ENCODE measurements at places on chromosomes 4 and X.
A peak's percentile ranks its signal among the peaks of the same experiment; 100 is the strongest.

DNA sequence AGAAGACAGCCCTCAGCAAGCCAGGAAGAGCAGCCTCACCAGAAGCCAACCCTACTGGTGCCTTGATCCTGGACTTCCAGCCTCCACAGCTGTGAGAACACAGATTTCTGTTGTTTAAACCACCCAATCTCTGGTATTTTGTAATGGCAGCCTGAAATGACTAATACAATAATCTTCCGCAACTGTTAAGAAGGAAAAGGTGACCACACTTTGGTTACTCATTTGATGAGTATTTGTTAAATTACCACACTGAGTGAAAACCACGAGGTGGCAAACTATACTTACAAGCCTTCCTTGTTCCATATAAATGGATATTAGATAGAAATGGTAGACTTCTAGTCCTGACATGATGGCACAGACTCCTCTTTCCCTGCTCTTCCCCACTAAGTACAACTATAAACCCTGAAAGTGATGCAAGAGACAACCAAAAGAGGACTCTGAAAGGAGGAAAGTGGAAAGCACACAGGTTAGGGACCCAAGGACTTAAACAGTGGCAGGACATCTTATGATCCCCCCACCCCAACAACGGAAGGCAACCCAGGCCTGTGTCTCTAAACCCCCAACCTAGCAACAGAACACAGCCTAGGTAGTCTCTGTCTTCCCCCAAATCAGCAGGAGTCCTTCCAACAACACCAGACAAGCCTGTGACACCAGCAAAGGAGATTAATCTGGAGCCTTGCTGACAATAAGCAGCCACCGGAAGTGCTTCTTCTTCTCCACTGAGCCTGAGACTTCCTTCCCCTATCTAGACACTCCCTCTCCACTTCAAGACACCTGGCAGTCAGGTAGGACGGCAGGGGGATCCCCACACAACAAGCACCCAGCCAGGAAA lies 12.3 kb downstream of the ZNF182 start:
- DNase-seq = peak; percentile 65

- peak; percentile 62 for DNase-seq
These were observed 32.7 kb downstream of the TMSB4X start for GRCh38 chrX:13007519-13008188.

DNA sequence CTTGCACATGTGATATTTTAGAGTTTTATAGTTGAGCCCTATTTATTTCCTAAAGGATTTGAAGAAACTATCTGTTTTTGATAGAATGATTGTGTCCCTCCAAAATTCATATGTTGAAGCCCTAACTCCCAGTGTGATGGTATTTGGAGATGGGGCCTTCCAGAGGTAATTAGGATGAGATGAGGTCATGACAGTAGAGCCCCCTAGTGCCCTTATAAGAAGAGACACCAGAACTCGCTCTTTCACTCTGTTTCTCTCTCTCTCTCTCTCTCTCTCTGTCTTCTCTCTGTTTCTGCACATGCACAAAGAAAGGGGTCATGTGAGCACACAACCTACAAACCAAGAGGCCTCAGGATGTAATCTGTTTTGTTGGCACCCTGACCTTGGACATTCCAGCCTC lies 921.9 kb upstream of the DIAPH2 start:
- no peak for DNase-seq

DNA sequence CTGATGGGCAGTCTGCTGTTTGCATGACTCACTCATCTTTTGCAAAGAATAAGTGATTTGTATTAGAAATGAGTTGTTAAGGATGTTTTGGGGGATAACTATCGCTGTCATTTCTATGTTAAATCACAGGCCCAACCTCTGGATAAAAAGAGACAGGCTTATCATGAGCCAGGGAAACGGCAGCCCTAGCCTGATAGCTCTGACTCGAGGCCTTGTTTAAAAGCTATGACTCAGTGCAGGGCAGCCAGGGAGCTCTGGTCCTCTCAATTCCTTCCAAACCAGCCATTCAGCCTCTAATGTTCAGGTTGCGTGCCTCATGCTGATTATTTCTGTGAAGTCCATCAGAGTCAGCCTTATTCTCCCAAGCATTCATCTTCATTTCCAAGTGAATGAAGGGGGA lies 305.9 kb upstream of the HAND2 start:
- peak; percentile 57 for DNase-seq

- no peak for DNase-seq
These were observed 209.7 kb upstream of the NPY2R start for GRCh38 chr4:154998773-154999172.

DNA sequence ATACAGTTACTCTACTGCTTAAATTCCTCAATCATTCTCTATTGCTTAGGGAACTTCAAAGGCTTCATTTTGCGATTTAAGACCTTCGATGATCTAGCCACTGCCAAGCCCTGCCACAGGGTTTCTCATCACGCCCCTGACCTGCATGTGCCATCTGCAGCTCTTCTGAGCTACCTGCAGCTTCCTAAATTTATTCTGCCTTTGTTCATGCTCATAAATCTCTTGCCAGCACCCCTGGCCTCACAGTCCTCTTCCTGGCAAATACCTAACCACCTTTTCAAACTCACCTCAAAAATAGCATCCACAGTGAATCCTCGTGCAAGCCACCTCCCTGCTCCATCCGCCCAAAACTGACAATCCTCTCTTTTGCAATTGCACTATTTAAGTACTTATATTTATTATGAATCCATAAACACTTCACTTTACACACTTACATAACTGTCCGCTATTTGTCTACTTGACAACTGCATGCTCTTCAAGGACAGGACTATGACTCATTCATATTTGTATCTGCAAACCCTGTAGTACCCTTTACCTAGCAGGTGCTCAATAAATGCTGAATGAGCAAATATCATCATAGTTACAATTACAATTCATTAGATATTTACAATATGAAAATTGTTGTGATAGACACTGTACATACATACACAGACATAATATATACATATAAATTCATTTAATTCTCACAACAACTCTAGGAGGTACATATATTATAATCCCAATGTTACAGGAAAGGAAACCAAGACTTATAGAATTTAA lies 280.0 kb upstream of the RASGEF1B start:
- no peak for DNase-seq

- DNase-seq = no peak
These were observed 11.2 kb downstream of the TRAPPC11 start for GRCh38 chr4:183670251-183670650.

GRCh38 chr4:5157791-5158770 lies 106.8 kb downstream of the STK32B start:
- DNase-seq = no peak

Measured in astrocyte of the spinal cord (primary cell).